ENCODE measurements at places on chromosomes 13 and 19.

DNA sequence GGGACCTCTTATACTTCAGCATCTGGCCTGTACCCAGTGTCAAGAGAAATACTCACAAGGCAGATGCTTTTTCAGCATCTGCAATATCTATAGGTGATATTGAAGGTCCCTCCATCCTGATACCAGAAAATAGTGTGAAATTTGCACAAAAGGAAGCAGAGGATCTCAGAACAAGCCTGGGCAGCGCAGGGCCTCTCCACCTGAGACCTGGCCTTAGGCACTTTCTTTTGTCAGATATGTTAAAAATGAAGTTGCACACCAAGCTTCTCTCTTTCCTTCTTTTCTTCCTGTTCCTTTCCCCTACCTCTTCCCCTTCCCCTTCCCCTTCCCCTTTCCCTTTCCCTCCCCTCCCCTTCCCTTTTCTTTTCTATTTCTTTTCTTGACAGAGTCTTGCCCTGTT, 62.2 kb downstream of the ARHGEF18 start:
- DNase-seq, result no peak

DNA sequence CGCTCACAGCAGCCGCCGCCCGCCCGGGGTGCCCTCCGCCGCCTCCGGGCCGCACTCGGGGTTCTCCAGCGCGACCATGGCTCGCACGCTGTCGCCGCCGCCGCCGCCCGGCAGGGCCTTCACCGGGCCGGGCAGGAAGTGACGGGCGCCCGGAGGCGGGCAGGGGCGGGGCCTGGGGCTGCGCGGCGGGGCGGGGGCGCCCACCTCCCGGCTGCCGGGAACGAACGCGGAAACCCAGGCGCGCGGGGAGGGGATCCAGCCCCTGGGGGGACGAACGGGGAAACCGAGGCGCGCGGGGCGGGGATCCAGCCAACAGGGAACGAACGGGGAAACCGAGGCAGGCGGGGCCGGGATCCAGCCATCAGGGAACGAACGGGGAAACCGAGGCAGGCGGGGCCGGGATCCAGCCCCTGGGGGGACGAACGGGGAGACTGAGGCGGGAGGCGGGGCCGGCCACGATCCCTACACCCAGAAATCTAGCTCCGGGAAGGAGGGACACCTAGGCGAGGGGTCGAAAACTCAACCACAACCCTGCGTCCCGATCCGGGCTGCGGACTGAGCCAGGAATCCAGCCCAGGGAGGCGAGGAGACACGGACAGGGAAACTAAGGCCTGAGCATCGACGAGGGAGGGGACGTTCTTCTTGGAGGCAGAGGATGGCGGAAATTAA, at the start of gene R3HDM4:
Gene R3HDM4, minus strand, starts transcription at position 140 of the 669 bp plus-strand sequence. Its CDS starts 62 bp downstream, at position 78.
- peak; percentile 84 for DNase-seq

DNA sequence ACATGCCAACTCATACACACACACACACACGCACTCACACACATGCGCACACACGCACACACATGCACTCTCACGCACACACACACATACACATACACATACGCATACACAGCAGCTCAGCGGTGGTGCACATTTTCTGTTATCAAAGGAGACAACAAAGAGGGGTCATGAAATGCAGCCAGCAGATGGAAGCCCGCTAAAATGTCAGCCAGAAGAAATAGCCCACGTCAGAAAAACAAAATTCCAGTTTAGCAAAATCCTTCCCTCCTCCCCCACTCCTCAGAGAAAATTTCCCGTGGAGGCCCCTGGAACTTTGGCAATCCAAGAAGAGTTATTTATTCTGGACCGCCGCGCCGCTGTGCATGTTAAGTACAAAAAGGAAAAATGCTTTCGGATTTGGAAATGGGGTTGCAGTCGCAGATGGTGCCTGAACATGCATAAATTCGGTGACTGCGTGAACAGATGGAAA, 114.6 kb upstream of the VSTM2B start:
- peak; percentile 44 for DNase-seq

DNA sequence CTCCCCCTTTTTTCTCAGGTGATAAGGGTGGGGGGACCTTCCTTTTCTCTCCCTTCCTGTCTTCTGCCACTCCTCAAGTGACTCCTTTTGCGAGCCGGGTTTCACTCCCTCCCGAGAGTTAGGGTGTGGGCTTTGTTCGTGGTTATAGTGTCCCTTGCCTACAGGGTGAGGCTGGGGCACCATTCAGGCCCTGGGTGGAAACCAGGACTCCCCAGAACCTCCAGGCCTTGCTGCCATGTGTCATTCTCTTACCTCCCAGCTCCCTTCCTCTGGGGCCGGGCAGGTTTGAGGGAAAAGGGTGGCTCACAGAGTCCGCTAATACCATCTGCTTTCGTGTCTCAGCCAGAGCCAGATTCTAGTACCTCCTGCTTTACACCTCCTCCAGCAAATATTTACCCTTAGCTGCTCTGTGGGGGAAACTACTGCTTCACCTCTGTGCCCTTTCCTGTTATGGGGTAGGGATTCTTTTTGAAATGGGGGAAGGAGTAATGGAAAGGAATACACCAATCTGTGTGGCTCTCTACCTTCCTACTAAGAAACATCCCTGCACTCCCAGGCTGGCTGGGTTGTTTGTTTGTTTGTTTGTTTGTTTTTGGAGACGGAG, 2.8 kb downstream of the ACTN4 start:
- no peak for DNase-seq

DNA sequence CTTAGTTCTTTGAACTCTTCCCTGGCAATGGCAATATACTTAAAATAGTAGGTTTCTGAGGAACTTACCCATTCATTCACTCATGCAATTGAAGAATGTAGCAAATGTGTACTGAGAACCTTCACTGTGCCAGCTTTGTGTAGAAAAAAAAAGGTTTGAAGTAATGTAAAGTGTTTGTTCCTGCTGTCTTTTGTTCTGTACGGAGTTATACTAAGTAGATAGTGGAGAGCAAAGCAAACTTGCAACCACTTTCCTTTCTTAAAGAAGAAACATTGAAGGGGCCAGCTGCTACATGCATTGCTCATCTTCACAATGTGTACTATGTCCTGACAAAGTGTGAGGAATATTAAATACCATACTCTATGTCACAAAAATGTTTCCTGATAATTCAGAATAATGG, 68.9 kb upstream of the FREM2 start:
- no peak for DNase-seq

- no peak for DNase-seq
These were observed 527 bp upstream of the EMC10 start for GRCh38 chr19:50475736-50476223.

GRCh38 chr13:110440946-110441731, 120.4 kb downstream of the RAB20 start:
- no peak for DNase-seq

- no peak for DNase-seq
These were observed 10.9 kb downstream of the GNA15 start for GRCh38 chr19:3146677-3147100.

All from uterus (tissue), 4 donors.